ENCODE measurements at places on chromosomes 2 and 18. TPM values are rescaled to one million over a fixed set of nuclear protein-coding genes. Genes with fewer than 3 reads are reported as not detected.

CLIP4 gene
- total RNA-seq = 28.2 TPM

SFTPB gene
- total RNA-seq = not detected

CHRNA1 gene
- total RNA-seq = not detected

COPS7B gene
- 29.1 TPM for total RNA-seq

PTMA gene
- total RNA-seq = 1,879 TPM

COLEC11 gene
- total RNA-seq = not detected

SH3RF3 gene
- 0.14 TPM for total RNA-seq

ZAP70 gene
- total RNA-seq = not detected

SCN7A gene
- total RNA-seq = not detected

TLX2 gene
- total RNA-seq = not detected

WNT10A gene
- total RNA-seq = 2.8 TPM

TYMS gene
- total RNA-seq = 48.0 TPM

INHA gene
- 0.11 TPM for total RNA-seq

KLHL41 gene
- 0.18 TPM for total RNA-seq

TRAPPC12 gene
- 65.6 TPM for total RNA-seq

SCYGR5 gene
- total RNA-seq = not detected

DNAH6 gene
- total RNA-seq = not detected

UPP2 gene
- not detected for total RNA-seq

EXOC6B gene
- total RNA-seq = 42.7 TPM

PLCL1 gene
- not detected for total RNA-seq

GALNT5 gene
- total RNA-seq = 10.2 TPM

C1GALT1C1L gene
- total RNA-seq = 0.11 TPM

STRADB gene
- 19.7 TPM for total RNA-seq

HMSD gene
- 8.9 TPM for total RNA-seq

STAT4 gene
- 0.71 TPM for total RNA-seq

MYOM1 gene
- total RNA-seq = 0.07 TPM

LYPD6 gene
- 8.2 TPM for total RNA-seq

PNO1 gene
- 29.6 TPM for total RNA-seq

ANKAR gene
- total RNA-seq = 1.5 TPM

PLB1 gene
- total RNA-seq = 3.8 TPM

GAREM1 gene
- total RNA-seq = 2.3 TPM

MC5R gene
- not detected for total RNA-seq
